ENCODE measurements at places on chromosomes 1 and 21.

GRCh38 chr1:175163702-175164101, 28.9 kb downstream of the KIAA0040 start:
- no peak for DNase-seq

DNA sequence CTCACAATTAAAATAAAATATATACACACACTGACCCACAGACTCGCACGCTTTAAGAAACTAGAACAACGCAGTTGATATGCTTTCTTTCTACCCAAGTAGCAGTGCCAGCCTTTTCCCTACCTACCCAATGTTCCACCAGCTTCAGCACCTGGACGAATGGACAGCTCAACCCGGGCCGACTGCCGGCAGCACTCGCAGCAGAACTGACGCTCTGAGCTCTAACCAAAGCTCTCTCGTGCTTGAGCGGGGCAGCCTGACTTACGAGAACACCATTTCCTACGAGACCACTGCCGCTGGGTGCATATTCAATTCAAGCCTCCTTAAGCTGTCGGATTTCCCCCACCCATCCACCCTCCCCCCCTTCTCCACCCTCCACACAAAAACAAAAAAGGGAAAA, 127.4 kb upstream of the DPYD start:
- peak; percentile 74 for DNase-seq

DNA sequence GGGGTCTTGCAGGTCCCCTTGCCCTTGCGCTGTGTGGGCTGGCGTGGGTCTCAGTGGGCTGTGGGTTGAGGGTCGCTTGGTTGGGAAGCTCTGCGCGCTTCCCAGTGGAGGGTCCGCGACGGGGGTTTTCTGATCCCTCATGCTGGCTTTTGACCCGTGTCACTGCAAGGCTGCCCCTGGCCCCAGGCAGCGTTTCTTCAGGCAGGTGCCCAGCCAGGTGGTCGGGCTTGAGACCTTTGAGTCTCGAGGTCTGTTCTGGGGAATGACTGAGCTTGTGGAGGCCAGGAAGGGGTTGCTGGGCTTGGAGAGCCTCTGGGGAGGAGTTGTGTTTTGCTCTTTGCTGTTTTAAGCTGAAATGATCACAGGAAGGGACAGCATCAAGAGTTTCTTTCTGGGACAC, 5.3 kb downstream of the SKI start:
- no peak for DNase-seq

GRCh38 chr1:31422505-31423319, 9.7 kb downstream of the SERINC2 start:
- DNase-seq = peak; percentile 64

- DNase-seq = peak; percentile 63
Measured at GRCh38 chr1:2148691-2149090, 45.9 kb downstream of the FAAP20 start.

- peak; percentile 7 for DNase-seq
Measured at GRCh38 chr21:37921091-37921490, 4.8 kb upstream of the KCNJ6 start.

GRCh38 chr1:78839704-78840277, 166.7 kb downstream of the ADGRL4 start:
- peak; percentile 45 for DNase-seq

DNA sequence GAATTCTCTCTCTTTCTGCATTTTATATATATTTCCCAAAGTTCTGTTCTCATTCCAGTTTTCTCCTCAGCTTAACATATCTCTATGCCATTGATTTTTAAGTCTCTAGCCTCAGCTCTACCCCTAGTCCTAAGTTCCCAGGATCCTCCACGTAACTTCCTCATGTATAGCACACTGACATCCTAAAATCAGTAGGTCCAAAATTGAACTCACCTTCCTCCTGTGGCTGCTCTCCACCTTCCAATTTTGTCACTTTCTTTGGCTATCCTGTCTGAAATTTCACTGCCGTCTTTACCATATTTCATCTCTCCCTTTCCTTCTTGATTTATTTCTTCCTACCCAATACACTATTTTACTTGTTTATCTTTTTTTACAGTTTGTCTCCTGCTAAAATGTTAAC, 1.5 kb downstream of the SLAMF6 start:
- no peak for DNase-seq

- peak; percentile 67 for DNase-seq
Measured at GRCh38 chr1:117925981-117926380, 3.4 kb downstream of the GDAP2 start.

DNA sequence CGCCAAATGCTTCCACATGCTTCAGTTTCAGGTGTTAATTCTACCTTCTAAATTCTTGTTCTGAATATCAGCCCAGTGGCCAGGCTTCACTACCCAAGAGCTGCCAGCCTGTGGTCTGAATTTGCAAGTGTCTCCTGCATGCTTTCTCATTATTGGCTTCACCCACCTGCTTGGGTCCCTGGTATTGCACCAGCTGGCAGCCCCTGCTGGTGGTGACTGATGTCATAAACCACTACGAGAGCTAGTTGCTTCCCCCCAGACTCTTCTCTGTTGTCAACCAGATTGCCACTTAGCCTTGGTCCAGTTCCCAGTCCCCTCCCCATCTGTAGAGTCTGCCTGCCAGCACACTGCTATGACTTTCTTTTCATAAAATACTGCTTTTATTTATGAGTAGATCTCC, 197.7 kb upstream of the DUSP10 start:
- no peak for DNase-seq

DNA sequence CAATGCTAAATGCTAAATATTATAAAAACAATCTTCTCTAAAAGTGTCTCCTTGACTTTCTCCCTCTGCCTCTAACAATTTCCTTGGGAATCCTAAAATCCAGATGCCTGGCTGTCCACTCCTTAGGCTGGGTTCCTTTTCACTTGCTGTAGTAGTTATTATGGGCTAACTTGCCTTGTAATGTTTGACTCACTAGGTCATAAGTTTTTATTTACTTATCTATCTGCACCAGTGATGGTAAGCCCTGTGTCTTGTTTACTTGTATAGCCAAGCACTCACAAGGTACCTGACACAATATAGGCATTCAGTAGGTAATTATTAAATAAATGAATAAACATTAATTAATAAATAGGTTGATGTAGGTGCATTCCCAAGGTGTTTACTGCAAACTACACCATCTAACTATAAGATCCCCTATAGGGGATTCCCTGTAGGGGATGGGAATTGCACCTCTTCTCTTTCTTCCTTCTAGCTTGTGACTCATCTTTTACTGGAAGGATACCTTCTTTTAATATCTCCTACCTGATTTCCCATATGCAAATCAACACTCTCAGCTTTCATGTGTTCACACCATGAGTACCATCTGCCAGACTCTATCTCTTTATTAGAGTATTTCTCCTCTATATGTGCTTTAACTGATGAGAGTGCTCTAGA, 14.7 kb upstream of the CHIA start:
- DNase-seq = no peak

DNA sequence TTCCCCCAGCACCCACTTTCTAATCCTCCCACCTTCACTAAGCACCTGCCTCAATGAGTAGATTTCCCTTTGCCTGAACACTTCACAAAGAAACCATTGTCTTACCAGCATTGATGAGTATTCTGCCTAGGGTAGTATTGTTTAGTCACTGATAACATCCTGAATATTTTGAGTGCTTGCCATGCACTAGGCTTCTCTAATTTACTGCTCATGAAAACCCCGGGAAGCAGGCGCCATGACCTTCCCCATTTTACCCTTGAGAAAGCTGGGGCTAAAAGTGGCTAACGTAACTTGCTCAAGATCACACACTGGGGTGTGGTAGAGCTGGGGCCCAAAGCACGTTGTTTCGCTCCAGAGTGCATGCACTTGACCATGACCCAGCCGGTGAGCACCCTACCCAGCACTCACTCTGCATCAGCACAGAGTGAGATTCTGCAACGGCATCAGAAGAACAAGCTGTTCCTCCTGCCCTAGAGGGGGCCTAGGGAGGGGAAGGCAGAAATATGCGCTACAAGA, 10.6 kb upstream of the F3 start:
- DNase-seq = no peak

GRCh38 chr1:35488336-35488735, 68.9 kb downstream of the KIAA0319L start:
- peak; percentile 76 for DNase-seq

DNA sequence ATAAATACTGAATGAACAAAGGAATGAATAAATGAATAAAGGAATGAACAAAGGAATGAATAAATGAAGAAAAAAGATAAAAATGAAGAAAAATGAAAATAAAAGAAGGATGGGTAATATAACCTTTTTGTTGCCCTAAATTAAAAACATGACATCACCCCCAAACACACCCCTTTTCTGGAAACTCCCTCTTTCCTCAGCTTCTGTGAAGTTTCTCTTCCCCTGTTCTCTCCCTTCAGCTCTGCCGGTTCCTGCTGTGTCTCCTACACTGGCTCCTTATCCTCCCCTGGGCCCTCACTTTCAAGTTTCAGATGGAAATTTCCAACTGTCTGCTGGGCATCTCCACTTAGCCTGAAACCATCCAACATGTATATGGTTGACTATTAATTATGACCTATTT, 37.9 kb downstream of the RAB3B start:
- peak; percentile 53 for DNase-seq

DNA sequence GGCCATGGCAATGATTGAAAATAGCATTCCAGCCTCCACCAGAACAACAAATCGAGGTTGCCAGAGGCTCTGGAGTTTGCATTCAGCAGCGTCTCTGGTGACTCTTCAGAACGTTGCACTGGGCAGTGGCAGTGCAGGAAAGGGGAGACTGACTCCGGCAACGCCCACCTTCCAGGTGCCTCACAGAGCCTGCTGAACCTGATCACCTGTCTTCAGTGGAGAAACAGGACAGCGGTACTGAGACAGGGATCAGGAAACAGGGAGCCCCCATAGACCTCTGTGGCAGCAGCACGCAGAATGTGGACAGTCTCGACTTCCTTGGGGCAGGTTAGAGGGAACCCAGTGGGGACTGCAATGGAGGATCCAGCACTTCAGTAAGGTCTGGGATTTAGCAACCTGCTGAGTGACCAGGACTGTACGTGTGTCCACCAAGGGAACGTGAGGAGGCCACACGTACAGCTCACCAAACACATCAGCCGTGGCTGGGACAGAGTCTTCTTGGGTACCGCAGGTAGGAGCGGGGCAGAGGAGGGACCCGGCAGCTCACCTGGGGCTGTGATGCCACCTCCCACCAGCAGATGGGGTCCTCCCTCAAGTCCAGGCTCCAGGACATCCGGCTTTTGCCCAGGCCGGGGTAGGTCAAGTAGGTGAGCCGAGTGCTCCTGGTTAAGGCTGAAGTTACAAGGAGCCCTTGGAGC, 128.6 kb downstream of the PRDM2 start:
- no peak for DNase-seq

- no peak for DNase-seq
Measured at GRCh38 chr21:35838350-35838749, 222.0 kb downstream of the SETD4 start.

GRCh38 chr1:86409416-86410021, 13.4 kb upstream of the ODF2L start:
- DNase-seq = no peak

DNA sequence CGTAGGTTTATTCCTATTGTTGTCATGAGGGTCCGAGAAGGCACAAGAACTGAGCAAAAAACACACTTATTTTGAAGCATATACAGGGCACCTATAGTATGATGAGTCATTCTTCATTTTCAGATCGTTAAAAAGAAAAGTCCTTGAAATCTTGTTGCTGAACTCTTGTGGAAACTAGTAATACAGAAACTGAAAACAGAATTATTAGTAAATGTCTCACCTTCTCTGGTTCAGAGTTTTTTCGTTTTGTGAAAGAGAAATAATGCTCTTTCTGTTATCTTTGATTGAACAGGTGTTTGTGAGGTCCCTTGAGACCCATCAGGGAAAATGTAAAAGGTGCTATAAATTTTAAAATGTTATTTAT, 102.0 kb upstream of the COA6 start:
- no peak for DNase-seq

- peak; percentile 66 for DNase-seq
Measured at GRCh38 chr1:45047032-45047431, 35.0 kb downstream of the UROD start.

DNA sequence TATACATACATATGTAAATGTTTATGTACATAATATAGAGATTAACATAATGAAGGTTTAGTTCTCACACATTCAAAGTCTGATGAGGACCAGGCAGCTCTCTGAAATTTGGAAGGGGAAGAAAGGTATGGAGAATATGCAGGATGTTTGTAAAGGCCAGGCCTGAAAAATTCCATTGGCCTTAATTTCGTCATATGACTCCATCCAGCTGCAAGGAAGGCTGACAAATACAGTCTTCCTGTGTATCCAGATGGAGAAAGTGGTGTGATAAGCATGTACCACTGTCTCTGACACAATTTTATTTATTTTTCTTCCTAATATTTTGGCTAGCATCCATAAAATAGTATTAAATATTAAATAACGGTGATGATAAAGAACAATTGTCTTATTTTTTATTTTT, 6.3 kb upstream of the SGIP1 start:
- DNase-seq = no peak

DNA sequence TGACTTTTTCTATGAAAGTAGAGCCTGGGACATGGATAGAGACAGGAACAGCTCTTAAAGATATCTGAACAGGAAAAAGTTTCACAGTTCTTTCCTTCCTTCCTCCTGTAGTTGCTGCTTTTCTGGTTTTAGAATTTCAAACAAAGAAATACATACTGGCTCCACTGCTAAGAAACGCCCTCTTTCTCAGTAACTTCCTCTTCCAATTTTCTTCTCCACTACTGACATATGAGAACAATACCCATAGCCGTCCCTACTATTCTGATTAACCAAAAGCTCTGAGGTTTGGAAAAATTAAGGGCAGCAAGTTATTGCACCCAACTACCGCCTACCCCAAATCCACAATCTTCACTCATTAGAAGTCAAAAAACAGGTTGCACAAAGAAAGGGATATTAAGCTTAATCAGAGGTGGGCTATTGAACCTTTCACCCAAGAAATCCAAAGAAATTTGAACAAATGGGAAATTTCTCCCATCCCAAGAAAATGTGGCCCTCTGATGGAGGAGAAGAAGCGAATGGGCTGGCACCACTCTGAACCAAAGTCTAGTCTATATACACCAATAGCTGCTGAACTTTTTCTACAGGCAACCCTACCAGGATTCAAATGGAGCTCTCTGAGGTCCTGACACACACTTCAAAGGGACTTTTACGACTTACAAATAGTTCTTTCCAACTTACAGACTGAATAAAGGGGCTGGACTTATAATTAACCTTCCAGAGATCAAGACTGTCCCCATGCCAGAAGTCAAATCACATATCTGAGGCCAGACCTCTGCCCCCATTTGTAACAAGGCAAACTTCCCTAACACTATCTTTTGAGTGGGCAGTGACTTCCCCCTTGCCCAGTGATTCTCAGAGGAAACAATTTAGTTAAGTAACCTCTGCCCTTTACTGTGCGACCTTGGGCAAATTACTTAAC, 1.7 kb downstream of the WASF2 start:
- peak; percentile 89 for DNase-seq

DNA sequence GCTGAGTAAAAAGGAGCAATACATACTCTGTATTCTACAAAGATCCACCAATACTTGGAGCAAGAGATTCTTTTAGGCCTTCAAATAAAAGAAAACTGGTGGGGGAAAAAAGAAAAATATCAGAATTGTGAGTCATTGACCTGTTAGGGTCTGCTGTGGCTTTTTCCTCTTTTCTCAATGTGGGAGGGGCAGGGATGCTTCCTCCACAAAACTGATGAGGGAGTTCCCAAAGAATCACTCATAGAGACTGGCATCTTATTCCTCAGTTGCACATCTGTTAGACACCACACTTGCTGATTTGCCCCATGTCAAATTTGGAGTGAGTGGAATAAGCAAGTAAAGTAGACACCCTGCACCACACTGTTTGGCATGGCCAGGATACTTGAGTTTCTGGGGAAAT, 16.6 kb downstream of the C1orf141 start:
- DNase-seq = no peak

All from inflammatory macrophage treated with lipopolysaccharide for 4 hours (primary cell).